Dermis blood vessel endothelial cell (primary cell): ENCODE measurements at places on chromosomes 16 and 17. TPM values are rescaled to one million over a fixed set of nuclear protein-coding genes. Genes with fewer than 3 reads are reported as not detected.

DNA sequence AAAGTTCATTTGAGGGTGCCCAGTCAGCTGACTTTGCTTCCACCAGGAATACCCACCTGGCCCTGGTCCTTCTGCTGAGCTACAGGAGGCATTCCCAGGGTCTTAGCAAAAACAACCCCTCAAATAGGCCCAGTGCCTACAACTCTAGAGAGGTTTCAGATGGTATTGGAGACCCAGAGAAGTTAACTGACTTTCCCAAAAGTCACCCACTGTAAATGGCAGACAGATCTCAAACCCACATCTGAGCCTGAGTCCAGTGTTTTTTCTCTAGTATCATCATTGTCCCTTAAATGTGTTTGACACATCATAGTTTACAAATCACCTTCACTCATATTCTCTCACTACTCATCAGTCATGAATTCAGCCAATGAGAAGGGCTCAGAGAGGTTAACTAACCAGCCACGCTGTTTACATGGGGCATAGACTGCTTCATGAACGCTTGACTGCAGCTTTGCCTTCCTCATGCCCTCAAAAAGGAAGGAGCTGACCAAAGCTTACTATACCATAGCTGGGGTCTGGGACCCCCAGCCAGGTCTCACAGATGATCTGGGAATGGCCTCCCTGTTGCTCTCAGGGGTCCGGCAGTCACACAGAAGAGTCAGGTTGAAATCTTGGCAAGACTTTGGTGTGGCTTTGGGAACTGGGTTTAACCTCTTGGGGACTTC, 3.7 kb downstream of the PHOSPHO1 start:
- no peak for DNase-seq

DNA sequence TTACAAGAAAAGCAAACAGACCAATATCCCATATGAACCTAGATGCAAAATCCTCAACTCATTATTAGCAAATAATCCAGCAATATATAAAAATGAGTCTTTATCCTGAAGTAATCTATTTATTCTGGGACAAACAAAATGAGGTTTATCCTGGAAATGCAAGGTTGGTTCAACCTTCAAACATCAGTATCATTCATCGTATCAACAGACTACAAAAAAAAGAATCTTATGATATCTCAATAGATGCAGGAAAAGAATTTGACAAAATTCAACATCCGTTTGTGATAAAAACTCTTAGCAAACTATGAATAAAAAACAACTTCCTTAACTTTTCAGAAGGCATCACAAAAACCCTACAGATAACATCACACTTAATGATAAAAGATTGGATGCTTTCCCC, 18.4 kb upstream of the BAIAP2 start:
- DNase-seq = no peak

- DNase-seq = no peak
Observed at GRCh38 chr17:44209786-44210341, 9.6 kb downstream of the UBTF start.

GRCh38 chr17:43416998-43417890, 18.5 kb downstream of the ARL4D start:
- DNase-seq = no peak

DNA sequence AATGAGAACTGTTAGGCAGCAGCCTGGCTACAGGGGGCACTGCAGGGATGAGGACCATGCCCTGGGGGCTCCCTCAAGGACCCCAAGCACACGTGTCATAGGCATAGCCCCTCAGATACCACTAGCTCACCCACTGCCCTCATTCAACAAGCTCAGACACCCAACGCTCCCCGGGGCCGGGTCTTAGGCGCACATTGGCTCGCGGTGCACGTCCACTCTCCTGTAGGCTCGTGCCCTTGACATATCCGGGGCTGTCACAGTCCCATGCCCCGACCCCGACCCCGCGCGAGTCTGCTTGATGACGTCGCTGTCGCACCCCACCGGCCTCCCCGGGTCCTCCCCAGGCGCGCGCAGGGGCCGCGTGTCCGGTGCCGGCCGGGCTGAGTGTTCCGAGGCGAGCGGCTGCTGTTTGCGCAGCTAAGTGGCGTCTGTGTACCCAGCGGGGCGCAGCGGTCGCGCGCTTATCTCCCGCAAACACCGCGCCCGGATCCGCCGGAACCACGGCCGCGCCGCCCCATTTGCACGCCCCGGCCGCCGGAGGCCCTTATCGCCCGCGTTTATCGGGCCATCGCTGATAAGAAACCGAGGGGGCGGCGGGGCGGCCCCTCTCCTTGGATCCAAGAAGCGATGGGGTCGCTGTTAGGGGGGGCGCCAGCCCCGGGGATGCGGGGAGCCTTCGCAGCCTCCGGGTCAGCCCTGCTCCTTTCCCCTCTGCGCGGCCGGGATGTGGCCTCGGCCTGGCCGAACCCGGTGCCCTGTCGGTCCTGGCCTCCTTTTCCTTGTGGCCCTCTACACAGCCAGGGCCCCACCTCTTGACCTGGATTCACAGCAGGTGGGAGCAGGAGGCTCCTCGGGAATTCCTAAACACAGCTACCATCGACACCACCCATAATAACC, 20.7 kb upstream of the NAGS start:
- peak; percentile 36 for DNase-seq

- DNase-seq = peak; percentile 49
Observed at GRCh38 chr17:59838052-59838916, 54.5 kb downstream of the TUBD1 start.

GRCh38 chr16:19522760-19523159, 862 bp upstream of the GDE1 start:
- no peak for DNase-seq

- DNase-seq = no peak
Observed at GRCh38 chr17:58233543-58233942, 4.8 kb upstream of the LPO start.

DNA sequence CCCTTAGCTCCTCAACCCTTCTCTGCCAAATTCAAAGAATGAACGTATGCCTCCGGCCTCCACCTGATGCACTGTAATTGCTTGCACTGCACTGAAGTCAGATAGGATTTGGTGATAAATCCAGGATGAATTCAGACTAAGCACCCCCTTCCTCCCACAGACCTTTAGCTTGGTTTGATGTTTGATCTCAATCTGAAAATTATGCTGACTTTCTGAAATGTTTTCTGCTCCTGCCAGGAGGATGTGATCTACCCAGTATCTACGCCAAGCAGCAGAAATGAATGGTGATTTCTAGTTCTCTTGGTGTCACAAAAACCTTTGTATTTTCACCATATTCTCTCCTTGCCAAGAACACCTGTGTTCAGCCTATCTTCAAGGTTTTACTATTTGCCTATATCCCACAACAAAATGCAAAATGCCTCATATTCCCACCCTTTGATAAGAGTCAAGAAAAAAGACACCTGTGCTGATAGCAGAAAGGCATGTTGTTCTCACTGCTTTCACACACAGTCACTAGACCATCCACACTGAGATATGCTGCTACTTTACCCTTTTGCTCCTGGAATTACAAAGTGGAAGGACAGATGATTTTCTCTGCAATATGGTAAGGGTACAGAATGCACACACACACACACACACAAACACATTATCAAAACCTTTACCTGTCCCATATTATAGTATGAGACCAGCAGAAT, 14.7 kb downstream of the RFFL start:
- DNase-seq = no peak

DNA sequence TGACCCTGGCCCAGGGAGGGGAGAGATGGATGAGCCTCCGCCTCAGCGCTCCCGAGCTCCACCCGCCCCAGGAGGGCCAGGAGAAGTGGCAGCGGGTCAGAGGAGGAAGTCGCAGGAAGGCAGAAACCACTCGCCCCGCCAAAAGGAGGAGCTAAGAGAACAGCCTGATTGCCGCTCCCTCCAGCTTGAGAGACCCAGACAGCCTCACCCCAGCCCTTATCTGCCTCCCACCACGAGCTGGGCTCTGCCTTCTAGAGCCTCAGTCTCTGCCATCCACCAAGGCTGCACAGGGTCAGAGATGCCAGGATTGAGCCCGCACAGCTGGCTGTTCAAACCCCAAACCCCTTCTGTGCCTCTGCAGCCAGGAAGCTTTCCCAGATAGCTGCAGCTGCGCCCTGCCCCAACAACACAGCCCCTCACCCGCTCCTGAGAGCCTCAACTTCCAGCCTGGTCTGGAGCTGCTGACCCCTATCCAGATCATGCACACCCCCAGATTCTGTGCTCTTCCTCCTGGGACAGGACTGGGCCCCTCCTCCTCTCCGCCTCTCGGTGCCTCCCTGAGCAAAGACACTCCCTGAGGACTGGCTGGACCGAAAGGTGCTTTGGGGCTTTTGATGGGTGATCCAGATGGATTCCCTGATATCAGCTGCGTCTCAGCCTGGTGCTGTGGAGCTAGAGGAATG, 1.0 kb upstream of the ATP2A3 start:
- peak; percentile 24 for DNase-seq

GRCh38 chr16:57986196-57986595, 14.3 kb downstream of the ZNF319 start:
- no peak for DNase-seq

- peak; percentile 60 for DNase-seq
Observed at GRCh38 chr16:88815901-88816589, 4.3 kb upstream of the APRT start.

DNA sequence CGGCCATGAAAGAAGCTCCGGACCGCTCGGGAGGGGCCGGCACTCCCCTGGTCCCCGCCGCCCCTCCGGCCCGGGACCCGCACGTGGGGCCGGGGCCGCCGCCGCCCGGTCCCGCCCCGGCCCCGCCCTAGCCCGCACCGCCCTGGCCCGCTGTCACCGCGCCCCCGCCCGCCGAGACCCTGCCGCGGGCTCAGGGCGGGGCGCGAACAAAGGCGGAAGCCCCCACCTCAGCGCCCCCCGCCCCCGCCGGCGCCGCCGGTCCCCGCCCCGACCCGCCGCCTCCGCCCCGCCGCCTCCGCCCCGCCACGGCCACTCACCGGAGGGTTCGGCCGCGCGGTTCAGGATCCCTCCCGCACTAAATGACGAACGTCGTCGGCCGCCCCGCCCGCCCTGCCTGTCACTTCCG, at the start of gene ARHGDIA:
Gene ARHGDIA (minus strand): TSS at position 357 of the 406 bp plus-strand sequence. CDS start 1,407 bp downstream, outside the sequence.
- DNase-seq = no peak

- DNase-seq = no peak
Observed at GRCh38 chr16:89033796-89034572, 57.0 kb upstream of the CBFA2T3 start.

GRCh38 chr17:32275060-32276042, 9.7 kb downstream of the RHBDL3 start:
- DNase-seq = peak; percentile 58

The TMEM204 gene
- 97.4 and 107 TPM in 2 replicates for total RNA-seq

The GUCY2D gene
- not detected in 2 replicates for total RNA-seq

The MYL4 gene
- total RNA-seq = 0.60 and 1.5 TPM in 2 replicates

The NXPH3 gene
- total RNA-seq = 3.9 and 4.0 TPM in 2 replicates

The P2RX1 gene
- not detected in 2 replicates for total RNA-seq
